Fibroblast of pulmonary artery (primary cell): ENCODE measurements at places on chromosomes 11 and 22.

DNA sequence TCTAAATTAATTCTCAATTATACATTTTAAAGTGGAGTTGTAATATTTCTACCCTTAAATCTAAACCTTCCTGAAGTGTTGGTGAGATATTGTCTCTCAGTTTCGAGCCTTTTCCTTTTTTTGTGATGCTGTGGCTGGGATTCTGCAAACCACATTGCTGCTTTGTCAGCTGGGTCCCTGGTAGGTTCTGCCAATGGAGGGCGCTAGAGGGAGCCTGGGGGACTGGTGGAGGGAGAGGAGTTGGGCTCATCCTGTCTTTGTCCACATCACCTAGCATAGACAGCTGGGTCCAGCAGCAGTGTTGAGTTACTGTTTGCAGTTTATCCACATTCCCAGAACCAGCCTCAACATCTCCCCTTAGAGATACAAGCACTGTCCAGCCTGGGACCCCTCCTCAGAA, 41.0 kb downstream of the TRAF6 start:
- DNase-seq = peak; percentile 20

GRCh38 chr11:28770806-28771205, 662.6 kb downstream of the METTL15 start:
- DNase-seq = peak; percentile 17

- no peak for DNase-seq
Observed at GRCh38 chr22:39488563-39489083, 13.5 kb upstream of the MIEF1 start.

GRCh38 chr11:78798663-78799062, 224.0 kb upstream of the NARS2 start:
- DNase-seq = peak; percentile 70

GRCh38 chr11:15349413-15349812, 234.7 kb downstream of the INSC start:
- DNase-seq = no peak

- no peak for DNase-seq
Observed at GRCh38 chr22:32607086-32607485, 132.5 kb downstream of the FBXO7 start.

GRCh38 chr11:117857734-117858414, 18.6 kb downstream of the FXYD6 start:
- DNase-seq = no peak

DNA sequence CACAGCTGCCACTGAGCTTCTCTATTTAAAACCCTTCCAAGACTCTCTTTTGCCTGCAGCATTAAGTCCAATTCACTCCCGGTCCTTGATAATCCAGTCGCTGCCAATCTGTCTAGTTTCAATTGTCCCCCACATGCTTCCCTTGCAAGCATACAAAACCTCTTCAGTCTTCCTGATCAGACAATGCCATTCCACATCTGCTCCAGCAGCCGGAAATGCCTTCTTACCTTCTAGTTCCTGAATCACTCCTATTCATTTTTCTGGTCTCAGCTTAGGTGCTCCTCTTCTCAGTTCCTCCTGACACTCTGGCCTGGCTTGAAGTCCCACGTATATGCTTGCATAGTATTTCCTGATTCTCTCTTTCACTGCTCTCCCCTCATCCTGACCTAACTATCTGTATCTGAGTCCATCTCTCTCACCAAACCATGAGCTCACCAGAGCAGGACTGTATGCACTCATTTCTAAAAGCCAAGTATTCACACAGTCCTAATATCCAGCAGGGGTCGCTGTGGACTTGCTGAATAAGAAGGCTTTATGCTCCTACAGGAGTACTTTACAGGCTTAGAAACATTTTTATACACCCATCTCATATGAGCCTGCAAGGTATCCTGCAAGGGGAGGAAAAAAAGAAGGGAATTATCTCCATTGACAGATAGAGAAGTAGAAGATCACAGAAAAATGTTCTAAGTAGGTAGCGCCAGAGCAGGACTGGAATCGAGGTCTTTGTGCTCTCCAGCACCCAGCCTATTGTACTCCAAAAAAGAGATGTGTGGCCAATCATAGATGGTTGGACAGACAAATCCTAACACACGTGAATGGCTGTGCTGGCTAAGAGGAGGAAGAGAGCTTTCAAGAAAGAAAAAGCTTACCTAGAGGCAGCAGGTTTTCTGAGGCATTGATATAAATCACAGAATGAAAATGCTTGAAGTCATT, 19.2 kb downstream of the XRRA1 start:
- DNase-seq = peak; percentile 96

GRCh38 chr11:106304274-106304673, 226.8 kb downstream of the AASDHPPT start:
- DNase-seq = peak; percentile 53

DNA sequence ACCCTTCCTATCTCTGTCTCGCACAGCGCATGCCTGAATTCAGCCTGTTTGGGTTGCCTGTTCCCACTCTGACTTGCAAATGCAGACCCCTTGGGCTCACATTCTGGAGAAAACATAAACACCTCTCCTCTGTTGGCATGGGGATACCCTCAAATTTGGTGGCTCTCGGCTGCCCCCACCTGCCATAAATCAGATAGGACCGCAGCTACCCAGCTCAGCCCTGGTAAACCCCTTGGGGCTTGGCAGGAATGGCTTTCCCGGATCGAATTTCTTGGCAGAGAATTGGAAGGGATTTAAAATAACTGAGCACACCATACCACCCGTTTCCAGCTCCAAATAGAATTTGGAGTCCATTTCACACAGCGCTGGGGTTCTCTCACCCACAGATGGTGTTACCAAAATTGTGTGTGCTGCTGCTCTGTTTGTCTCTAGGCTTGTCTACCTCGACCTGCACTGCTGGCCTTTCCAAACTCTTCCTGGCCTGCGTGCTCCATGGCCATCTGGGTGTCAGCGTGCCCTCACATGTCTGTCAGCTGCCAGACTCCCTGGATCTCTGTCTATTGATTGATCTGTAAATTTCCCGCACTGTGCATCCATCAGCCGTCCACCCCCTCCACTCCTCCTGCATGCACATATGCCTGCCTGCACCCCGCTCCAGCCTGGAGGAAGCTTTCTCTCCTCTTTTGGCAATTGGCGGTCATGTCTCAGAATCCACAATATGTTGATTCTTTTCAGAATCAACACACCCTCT, 134.0 kb downstream of the NTM start:
- no peak for DNase-seq

- no peak for DNase-seq
Observed at GRCh38 chr11:119421941-119422808, 797 bp downstream of the THY1 start.

- no peak for DNase-seq
Observed at GRCh38 chr11:23471878-23472277, 611.6 kb upstream of the CCDC179 start.

GRCh38 chr22:50502096-50502495, 5.4 kb downstream of the LMF2 start:
- no peak for DNase-seq

GRCh38 chr22:30572840-30573593, 1.4 kb downstream of the GAL3ST1 start:
- DNase-seq = no peak

DNA sequence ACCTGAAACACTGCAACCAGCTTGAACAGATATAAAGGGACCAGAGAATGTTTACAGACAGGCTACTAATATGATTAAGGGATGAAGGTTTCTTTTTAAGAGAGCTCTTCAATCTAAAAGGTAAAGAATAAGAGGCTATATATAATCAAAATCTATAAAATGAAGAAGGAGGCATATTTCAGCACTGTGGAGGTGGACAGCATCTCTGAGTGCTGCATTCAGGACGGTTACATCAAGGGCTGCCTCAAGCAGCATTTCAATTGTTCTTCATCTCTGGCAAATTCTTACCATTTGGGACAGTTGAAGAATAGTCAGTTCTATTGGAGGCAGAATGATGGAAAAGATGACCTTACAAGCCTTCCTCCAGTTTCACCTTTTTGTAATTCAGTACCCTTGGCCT, 139.6 kb upstream of the LMO1 start:
- DNase-seq = peak; percentile 32

- peak; percentile 52 for DNase-seq
Observed at GRCh38 chr11:101867951-101868350, 46.9 kb upstream of the CEP126 start.

DNA sequence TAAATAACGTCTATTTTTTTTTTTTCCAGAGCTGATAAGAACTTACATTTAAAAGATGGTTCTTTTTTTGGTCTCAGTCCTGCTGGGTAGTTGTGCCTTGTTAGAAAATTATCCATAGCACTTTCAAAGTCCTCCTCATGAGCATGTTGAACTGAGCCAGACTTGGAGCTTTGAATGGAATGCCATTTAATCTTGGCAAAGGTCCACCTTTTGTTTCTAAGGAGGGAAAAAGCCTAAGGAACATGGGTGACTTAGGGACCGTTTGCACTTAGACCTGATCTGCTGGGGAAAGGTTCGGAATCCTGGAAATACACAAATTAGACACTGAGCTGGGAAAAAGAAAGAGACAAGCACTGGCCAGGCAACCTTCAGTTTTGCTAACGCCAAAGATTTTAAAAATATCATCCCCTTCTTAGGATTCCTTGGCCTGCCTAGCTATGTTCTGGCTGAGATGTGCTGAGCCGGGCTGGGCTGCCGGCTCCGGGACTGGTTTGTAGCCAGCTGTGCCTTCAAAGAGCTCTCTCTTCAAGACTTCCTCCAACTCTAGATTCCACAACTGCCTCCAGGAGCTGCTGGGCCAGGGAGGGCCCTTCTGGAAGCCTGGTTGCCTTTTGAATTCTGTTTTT, 67.4 kb downstream of the ENDOD1 start:
- no peak for DNase-seq

DNA sequence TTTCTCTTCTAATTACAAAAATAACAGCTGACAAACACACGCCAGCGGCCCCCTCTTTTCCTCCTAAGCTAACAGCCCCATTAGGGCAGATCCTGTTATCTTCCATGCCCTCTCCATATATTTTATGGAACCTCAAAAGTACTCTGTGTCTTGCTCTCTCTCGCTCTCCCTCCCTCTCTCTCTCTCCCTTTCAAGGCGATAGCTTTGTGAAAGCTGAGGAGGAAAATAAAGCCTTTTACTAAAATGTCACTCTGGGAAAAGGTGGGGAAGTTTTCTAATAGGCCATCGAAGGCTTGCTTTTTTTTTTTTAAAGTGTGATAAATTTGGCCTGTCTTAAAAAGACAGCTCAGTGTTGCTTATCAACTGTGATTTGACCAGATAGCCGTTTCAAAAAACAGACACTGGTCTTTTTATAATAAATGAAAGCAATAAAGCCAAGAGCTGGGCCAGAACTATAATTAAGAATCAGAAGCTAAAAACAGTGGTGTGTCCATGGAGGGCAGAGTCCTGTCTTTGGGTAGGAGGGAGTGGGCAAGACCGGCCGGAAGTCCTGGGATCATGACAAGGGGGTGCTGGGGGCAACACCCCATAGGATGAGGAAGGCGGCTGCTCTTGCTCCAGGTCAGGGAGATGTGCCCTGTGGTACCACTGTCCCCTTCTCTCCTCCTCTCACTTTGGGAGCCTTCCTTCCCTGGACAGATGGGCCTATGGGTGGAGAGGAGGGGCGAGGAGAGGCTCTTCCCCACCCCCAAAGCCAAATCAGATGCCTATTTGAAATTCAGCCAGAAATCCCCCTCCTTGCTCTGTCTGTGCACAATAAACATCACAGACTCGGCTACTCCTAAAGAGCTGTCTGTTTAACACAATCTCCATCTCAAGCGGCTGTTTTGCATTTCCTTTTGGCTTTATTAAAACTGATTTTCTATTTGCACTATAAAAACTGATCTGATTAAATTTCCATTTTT, 267.2 kb downstream of the BUD13 start:
- no peak for DNase-seq

DNA sequence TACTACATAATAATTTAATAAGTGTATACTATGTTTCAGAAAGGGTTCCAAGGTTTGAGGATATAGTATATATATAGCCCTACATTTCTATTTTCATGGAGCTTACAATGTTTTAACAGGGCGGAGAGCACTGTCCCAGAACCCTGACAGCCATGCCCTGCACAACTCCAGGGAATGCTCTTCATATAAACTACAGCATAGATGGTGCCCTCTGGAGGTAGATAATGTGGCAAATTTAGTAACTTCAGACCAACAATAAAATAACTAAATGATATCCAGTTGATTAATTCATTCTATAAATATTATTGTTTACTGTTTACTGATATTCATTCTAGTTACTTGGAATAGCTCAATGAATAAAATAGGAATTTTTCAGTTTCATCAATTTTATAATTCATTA, 693.7 kb upstream of the CCDC179 start:
- no peak for DNase-seq

- DNase-seq = peak; percentile 16
Observed at GRCh38 chr11:74871037-74871436, 77.9 kb downstream of the XRRA1 start.

DNA sequence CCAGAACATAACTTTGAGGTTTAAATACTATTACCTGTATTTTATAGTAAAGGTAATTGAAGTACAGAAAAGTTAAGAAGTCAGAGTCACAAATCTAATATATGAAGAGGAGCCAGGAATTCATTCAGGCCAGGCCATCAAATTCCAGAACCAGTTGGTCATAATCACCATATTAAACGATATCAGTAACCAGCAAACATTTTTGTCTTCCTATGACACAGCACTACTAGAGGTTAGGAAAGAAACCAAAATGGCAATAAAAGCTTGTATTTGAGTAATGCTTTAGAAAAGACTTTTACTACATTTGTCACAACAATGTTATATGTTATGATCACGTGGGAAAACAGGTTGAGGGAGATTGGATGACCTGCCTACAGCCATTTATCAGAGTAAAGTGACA, 62.2 kb downstream of the DKK3 start:
- DNase-seq = peak; percentile 34

DNA sequence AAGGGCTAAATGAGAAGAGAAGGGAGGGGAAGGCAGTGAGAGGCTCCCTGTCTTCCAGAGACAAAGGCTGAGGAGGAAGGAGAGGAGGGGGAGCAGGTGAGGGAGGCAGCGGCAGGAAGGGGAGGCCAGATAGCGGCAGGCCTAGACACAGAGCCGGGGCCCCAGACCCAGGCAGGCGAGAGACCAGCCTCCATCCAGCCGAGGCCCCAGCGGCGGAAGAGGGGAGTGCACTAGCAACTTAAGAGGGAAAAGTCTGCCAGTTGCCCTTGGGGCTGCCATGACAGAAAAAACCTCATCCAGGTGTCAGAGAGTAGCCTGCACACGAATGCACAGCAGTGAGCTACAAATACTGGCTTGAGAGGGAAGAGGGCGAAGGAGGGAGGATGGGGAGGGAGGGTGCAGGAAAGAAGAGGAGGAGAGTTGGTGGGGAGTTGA, 46.7 kb downstream of the IGLL1 start:
- DNase-seq = peak; percentile 46

- peak; percentile 33 for DNase-seq
Observed at GRCh38 chr11:7115780-7116179, 27.0 kb downstream of the RBMXL2 start.

GRCh38 chr11:46537121-46537520, 56.7 kb downstream of the AMBRA1 start:
- DNase-seq = no peak

GRCh38 chr22:50702821-50703725, 30.4 kb downstream of the SHANK3 start:
- DNase-seq = no peak

GRCh38 chr22:37511395-37512104, 7.7 kb downstream of the CARD10 start:
- no peak for DNase-seq

GRCh38 chr11:125946712-125947418, 1.0 kb downstream of the VSIG10L2 start:
- no peak for DNase-seq
